ENCODE measurements at places on chromosomes 6 and 20.

DNA sequence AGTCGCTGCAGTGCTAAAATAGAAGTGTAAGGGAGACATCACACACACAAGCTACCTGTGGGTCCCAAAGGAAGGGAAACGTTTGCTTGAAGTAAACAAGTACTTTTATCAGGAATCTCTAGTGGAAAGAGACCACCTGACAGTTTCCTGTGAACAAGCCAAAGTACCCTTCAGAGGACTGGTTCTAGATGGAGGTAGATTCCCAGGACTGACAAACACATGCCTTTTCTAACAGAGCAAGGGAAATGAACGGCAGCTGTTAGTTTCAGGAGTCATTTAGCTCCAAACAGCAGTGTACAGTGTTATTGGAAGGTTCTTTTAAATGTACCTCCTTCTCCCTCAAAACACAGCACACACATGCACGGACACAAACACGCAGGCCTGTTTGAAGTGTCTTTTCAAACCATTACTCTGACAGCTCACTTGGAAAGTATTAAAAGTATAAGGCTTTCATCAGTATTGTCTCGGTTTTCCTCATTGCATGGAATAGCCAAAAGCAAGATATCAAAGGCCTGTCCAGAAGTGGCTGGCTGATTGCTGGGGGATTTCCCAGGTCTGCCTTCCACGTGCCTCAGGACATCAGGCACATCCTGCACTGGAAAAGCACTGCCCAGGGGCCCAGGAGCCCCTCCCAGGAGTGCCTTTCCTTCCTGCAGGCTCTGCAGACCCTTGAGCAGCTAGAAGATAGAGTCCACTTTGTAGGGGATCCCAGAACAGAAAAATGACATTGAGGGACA, 393.2 kb upstream of the SOX4 start:
- no peak for DNase-seq

DNA sequence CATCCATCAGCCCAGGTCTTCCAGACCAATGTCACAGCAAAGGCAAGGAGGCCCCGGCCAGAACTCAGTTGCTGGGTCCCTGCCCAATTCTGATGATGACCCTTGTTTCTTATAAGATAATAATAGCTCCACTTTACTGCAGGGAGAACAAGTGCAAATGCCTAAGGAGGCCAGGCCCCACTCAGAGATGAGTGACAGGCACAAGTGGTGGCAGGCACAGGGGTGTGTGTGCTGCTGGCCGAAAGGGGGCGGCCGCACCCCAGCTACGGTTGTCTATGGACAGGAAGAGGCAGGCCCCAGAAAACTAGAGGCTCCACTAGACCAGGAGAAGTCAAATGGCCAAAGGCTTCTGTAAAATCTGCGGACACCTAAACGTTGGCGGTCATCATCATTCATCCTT, 28.6 kb downstream of the GNAS-AS1 start:
- no peak for DNase-seq

DNA sequence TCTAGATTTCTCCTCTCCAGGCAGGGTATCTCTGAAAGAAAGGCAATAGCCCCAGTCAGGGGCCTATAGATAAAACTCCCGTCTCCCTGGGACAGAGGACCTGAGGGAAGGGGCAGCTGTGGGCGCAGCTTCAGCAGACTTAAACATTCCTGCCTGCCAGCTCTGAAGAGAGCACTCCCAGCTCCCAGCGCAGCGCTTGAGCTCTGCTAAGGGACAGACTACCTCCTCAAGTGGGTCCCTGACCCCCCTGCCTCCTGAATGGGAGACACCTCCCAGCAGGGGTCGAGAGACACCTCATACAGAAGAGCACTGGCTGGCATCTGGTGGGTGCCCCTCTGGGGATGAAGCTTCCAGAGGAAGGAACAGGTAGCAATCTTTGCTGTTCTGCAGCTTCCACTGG, 556.9 kb downstream of the EPM2A start:
- DNase-seq: no peak

GRCh38 chr6:157896932-157897331, 73.9 kb downstream of the SNX9 start:
- DNase-seq: no peak

DNA sequence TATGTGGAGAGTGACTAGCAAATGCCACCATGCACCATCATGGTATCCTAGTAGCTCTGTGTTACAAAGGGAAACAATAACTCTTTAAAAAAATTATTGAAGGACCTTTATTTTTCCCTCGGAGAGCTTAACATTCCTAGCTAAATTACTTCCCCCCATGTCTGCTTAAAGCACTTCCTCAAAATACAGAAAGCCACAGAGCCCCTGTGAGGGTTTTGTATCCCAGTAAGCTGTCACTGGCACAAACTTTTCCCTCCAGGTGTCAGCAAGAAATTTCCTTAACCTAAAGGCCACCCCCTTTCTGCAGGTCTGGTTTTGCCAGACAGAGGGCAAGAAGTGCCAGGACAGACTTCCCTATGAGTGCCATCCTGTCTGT, 340.0 kb upstream of the PRDM1 start:
- DNase-seq: no peak

GRCh38 chr20:37114012-37114411, 18.2 kb upstream of the RBL1 start:
- no peak for DNase-seq

GRCh38 chr20:61929561-61929960, 136.1 kb downstream of the TAF4 start:
- DNase-seq: no peak

DNA sequence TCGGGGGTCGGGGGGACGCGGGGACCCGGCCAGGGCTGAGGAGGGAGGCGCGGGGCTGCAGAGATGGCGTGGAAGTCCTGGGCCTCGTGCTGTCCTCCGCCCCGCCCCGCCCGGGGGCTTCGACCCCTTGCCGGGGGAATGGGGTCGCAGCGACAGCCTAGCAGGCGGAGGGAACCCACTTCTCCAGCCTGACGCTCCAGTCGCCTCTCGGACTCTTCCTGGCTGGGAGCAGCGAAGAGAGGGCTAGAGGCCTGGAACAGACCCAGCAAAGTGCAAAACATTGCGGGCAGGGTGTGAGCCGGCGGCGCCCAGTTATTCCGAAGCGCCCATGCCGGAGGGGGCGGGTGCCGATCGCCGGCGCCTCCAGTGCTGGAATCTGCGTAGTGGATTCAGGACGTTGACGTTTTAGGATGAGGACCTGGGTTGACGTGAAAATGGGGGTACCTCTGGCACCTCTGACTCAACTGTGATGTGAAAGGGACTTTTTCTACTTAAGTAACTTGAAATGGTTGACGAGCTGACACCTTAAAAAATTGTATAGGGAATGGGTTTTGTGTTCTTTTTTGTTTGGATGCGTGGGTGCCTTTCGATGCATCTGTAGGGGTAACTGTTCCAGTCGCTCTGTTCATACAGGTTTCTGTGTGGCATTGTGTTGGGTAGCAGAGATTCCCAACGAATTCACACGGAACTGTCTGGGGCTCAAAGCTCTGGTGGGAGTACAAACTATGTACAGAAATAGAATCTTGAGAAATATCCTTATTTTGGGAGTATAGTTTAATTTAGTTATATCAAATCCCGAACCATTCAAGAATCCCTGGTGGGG, 1.4 kb downstream of the SLC35F1 start:
- DNase-seq: no peak

GRCh38 chr20:37454636-37455385, 66.2 kb upstream of the NNAT start:
- no peak for DNase-seq

DNA sequence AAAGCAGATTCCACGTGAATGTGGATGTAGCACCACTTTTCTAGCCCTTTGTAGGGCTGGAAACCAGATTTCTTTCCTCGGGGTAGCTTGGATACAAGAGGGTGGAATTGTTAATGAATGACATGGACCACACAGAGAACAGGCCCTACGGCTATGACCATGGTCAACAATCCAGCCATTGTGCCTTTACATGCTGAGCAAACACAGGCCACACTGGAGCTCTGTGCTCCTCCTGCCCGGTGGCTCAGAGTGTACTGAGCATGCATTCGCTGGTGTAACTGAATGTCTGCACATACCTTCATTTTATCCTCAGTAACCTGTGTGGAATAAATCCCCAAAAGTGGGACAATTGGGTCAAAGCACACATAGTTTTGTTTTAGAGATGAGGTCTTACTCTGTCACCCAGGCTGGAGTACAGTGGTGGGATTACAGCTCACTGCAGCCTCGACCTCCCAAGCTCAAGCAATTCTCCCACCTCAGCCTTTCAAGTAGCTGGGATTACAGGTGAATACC, 32.8 kb downstream of the LRP11 start:
- no peak for DNase-seq

DNA sequence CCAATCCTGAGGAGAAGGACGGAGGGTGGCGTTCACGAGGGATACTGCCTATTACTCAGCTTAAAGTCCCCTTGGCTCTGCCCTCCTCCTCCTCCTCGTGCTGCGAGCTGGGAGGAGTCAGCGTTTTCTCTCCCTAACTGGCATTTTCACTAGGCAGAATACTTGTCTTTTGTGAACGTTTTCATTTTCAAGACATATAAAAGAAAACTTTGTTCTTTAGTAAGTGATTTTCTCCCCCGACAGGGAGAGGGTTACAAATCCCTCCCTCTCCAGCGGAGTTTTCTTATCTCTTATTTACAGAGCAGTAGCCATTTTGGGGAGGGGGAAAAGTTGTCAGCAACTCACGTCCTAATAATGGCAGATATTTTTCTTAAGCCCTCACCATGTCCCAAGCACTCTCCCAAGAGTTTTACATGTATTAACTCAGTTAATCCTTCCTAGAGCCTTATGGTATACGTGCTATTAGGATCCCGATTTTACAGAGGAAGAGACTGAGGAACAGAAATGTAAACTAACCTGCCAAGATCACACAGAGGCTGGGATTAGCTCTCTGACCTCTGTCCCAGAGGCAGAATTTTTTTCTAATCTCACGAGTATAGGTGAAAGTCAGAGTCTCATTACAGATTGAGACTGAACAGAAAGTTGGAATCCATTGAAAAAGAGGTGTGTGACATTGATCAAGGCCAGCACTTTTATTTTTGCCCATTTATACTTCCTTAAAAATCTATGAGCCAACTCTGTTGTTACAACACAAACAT, 30.0 kb upstream of the ZNF217 start:
- DNase-seq: no peak

DNA sequence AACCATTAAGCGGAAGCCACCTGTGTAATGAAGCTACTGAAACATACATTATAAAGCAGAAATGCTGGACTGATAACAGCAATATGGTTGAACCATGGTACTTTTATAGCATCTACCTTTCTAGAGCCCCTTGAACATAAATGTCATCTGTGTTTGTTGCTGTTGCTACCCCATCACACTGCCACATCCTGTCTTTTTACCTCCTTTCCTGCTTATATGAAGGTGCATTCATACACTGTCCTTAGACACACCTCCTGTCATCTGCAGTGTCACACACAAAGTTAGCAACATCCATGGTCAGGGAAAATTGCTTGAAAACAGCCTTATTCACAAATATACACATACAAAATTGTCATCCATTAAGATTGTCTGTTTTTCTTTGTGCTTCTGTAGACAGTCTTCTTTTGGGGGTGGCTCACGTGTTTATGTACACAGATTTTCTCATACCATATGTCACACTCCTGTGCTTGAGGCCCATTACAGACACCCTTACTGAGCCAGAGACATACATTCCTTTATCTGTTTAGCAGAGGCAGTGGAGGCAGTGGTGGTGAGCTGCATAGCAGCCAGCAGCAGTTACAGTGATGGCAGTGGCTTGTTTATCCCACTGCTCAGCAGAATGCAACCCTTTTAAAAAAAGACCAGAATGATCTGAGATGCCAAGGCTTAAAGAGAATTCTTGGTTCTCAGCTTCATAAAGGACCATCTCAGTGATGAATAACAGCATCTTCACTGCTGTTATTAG, 25.9 kb downstream of the C6orf62 start:
- no peak for DNase-seq

DNA sequence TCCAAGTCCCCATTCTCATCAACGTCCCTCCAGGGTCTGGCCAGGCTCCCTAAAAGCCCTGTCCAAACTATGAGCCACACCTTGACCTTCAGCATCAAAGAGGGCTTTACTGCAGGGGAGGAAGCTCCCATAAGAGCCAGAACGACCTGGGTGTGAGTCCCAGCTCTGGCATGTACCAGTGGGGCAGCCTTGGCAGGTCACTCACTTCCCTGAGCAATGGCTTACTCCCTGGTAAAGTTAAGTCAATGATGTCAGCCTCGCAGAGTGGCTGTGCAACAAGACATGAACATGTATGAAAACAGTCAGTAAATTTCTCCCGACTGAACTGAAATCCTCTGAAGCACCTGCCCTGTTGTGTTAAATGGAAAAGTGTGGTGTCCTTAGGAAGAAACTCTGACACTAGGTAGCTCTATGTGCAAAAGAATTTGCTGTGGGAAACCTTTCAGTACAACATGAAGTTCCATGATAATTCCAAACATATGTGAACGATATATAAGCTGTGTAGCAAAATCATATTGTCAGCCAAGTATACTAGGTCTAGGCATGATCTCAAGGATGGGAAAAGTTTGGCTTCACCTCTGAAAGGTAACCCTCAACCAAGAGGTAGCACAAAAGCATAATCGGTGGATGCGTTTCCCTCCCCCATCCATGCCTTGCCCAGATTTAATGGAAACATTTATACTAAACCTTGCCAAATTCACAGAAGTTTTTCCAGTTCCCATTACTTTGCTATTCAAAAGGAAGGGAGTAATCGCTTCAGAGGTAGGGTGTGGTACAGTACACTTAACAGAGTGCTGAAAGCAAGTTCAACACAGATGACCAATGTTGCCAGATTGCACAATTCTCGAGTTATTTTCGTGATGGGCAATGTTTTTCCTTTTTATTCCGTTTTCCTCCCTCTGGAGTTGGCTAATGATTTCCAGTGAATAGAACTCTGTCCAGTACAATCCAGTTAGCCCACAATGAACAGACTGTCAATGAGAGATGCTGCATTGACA, 49.0 kb upstream of the RANBP9 start:
- DNase-seq: no peak

DNA sequence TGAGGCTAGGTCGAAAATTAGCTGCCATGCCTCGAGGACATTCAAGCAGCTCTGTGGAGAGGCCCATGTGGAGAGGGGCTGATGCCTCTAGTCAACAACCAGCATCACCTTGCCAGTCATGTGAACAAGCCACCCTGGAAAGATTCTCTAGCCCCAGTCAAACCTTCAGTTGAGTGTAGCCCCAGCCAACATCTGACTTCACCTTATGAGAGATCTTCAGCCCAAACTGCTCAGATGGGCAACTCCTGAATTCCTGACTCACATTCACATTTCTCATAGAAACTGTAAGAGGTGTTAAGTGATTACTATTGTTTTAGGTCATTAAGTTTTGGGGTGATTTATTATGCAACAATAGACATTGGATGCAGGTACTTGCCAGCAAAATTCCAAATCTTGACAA, 44.9 kb downstream of the GJA10 start:
- no peak for DNase-seq

DNA sequence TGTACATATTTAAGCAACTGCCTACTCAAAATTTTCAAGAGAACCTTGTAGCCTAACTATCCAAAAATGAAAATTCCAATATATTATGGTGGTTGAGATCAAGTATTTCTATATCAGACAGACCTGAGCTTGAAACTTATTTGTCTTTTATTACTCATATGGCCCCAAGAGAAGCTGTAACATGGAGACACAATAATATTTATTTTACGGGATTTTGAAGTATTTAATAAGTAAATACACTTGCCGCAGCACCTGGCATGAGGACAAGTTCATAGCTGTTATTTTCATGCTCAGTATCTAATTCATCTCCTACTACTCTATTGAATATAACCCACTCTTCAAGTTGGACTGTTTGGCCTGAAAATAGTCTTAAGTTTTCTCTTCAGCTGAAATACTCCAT, 28.0 kb downstream of the PTPRK start:
- DNase-seq: no peak
